Pancreas (tissue), 10 donors: ENCODE measurements at places on chromosomes 12 and 14. TPM values are rescaled to one million over a fixed set of nuclear protein-coding genes. Genes with fewer than 3 reads are reported as not detected.

Gene PLXNC1
- total RNA-seq = 0.92 TPM

GRCh38 chr14:55160989-55161388, 30.4 kb downstream of the DLGAP5 start:
- DNase-seq = no peak

Gene SERPINA9
- total RNA-seq = not detected

Gene LMNTD1
- total RNA-seq = not detected

Gene ERBB3
- 64.3 TPM for total RNA-seq

- DNase-seq = no peak
Measured at GRCh38 chr14:40347675-40348074, 915.4 kb upstream of the FBXO33 start.

DNA sequence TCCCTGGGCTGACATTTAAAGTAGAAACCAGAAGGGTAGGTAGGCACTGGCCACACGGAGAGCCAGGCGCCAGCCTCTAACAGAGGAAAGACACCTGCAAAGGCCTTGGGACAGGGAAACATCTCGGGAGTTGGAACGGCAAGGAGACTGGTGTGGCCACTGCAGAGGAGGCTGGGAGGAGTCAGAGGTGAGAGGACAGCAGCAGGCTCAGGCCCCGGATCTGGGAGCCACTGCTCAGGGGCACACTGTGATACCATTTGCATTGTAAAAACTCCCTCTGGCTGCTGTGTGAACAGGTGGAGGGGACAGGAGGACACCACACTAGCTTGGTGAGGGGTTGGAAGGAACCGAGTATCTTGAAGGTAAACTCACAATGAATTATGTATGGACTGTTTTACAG, 2.7 kb downstream of the ANHX start:
- DNase-seq = no peak

DNA sequence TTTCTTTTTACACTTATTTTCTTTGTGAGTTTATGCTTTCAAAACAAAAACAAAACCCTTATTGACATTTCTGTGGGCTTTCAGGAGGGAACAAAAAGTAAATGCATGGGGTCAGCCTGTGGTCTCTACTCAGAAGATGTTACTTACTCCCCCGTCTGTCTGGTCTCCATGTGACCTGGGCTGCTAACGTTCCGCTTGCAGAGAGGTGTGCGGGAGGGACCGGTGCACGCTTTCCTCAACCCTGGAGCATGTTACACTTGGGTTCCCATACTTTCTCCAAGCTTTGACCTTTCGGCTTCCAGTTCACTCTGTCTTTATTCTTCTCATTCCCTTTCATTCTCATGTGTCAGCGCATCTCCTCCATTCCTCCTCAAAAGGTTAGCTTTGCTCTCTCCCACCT, 36.5 kb downstream of the ZC3H14 start:
- no peak for DNase-seq

DNA sequence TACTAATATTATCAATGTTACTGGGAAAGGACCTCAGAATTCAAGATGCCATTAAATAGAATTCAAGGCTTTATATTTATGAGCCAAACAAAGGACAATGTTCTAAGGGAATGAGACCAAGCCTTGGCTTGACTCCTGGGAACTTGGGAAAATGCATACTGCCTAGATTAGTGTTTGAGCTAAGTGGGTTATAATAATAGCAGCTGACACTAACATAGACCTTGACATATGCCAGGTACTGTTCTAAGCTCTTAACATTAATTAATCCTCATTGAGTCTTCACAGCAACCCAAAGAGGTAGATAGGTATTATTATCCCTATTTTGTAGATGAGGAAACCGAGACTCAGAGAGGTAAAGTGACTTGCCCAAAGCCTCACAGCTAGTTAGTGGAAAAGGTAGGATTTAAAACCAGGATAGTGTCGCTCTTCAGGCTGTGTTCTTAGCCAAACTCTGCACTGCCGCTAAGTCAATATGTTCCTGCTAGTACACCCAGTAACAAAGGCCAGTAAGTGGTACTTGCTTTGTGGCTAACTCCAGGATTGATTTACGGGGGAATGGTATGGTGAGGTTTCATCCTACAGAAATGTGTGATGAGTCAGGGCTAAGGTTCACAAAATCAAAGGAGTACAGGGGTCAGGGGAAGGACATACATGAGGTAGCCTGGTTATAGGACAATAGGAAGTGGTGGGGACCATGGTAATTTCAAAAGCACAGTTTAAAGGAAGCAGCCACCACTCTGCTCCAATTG, 35.8 kb upstream of the PRKAB1 start:
- no peak for DNase-seq

Gene IKZF4
- total RNA-seq = 5.0 TPM

GRCh38 chr12:81597928-81598604, 161.1 kb downstream of the PPFIA2 start:
- no peak for DNase-seq

GRCh38 chr12:72207486-72208409, 64.4 kb upstream of the TRHDE start:
- DNase-seq = no peak

- no peak for DNase-seq
Measured at GRCh38 chr12:108831309-108831991, 25.9 kb downstream of the SSH1 start.

Gene KLRB1
- total RNA-seq = 0.26 TPM

- DNase-seq = no peak
Measured at GRCh38 chr12:105030820-105031807, 45.0 kb downstream of the NOPCHAP1 start.

DNA sequence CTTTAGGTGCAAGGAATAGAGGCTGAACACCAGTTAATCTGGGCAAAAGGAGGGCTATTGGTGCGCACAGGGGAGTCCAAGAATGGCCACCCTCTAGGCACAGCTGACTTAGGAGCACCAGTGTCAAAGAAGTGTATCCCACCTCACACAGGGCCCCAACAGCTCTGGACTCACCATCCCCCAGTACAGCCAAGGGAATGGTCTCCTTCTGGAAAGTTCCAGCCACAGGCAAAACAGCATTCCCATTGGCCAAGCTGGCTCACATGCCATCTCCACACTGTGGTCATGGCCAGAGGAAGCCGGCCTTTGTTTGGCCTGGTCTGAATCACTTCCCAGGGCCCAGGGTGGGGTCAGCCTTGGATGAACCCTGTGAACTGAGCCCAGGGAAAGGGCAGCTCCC, 120.1 kb downstream of the DICER1 start:
- no peak for DNase-seq

GRCh38 chr12:2083561-2083960, 30.8 kb downstream of the CACNA1C start:
- DNase-seq = no peak

DNA sequence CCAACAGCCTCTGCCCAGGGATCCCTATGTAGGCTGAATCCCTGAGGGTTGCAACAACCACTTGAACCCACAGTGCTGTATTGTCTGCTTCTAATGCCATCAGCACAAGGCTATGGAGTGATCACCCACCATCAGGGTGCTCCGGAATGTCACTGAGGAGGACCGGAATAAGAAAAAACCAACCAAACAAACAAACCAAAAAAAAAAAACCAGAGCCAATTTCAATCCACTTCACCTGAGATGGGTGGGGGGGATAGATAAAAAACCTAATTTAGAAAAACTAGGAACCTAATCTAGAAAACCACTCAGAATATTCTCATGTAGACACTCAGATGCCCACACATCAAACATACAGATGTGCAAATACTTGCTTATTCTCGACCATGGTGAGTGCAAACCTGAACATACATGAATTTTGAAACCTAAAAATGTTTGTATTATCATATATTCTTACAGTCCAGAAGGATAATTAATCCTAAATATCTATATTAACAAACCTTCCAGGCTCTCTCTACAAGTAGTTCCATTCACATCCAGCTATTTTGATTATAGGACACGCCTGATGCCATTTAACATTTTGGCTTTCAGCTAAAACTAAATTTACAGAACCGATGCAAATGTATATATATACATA, 3.7 kb downstream of the TBX5 start:
- DNase-seq = no peak

GRCh38 chr14:65169351-65169750, 67.0 kb upstream of the MAX start:
- no peak for DNase-seq

DNA sequence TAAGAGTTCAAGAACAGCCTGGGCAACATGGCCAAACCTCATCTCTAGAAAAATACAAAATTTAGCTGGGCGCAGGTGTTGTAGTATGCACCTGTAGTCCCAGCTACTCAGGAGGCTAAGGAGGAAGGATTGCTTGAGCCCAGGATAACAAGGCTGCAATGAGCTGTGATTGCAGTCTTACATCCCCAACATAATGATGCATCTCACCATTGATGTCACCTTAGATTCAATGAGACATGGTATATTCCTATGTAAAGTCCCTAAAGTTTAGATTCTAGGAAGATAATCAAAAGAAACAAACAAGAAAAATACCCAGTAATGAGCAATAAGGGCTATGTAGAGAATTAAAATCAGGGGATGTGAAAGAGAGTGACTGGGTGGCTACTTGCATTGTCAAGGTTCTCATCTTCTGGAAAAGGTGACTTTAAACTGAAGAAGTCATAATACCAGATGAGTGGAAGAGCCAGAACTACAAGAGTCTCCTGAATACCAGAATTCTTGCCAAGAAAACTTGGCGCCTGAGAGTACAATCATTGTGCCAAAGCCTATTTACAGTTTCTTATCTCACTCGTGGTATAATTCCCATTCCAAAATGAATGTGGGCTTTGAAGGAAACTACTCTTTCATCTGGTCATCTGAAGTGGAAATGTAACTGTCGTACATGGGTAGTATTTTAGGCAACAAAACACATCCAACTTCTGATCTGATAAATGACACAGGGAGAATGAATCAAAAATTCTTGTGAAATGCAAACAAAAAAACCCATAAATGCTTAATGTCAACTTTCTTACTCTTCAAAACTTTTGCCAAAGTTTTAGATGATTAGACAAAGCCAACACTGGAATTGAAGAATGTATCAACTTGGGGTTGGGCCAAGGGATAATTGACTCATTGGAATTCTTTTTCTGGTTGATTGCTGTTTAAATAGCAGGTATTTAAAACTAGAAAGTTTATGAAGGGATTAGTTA, 81.1 kb upstream of the ST8SIA1 start:
- no peak for DNase-seq

DNA sequence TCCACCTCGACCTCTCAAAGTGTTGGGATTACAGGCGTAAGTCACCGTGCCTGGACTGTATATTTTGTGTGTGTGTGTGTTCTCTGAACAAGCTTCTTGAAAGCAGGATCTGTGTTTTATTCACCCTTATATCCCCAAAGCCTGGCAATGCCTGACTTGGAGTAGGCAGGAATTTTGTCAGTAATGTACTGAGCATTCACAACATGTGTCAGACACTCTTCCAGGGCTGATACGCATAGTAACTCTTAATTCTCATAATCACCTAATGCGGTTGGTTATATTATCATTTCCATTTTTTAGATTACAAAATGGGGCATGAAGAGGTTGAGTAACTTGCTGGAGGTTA, 50.4 kb upstream of the PLEKHG3 start:
- DNase-seq = no peak

Gene MUCL1
- not detected for total RNA-seq

DNA sequence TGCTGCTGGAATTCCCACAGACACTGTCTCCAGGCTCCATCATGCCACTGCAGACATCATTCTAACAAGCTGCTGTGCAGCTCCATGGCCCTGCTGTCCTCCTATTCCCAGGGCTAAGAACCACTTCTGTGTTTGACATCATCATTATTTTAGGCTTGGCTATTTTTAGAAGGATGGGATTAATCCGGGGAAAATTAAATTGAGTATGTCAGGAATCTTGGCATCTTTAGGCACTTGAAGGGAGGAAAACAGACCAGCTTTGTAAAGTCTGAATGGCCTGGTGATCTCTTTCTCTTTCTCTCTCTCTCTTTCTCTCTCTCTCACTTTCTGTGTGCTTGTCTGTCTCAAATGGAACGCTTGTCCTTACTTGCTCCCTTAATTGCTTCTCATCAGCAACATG, 568.3 kb upstream of the FLRT2 start:
- no peak for DNase-seq

- peak; percentile 47 for DNase-seq
Measured at GRCh38 chr14:55599250-55599879, 19.4 kb downstream of the KTN1 start.

- DNase-seq = peak; percentile 39
Measured at GRCh38 chr12:92505254-92506231, 197.2 kb upstream of the PLEKHG7 start.

DNA sequence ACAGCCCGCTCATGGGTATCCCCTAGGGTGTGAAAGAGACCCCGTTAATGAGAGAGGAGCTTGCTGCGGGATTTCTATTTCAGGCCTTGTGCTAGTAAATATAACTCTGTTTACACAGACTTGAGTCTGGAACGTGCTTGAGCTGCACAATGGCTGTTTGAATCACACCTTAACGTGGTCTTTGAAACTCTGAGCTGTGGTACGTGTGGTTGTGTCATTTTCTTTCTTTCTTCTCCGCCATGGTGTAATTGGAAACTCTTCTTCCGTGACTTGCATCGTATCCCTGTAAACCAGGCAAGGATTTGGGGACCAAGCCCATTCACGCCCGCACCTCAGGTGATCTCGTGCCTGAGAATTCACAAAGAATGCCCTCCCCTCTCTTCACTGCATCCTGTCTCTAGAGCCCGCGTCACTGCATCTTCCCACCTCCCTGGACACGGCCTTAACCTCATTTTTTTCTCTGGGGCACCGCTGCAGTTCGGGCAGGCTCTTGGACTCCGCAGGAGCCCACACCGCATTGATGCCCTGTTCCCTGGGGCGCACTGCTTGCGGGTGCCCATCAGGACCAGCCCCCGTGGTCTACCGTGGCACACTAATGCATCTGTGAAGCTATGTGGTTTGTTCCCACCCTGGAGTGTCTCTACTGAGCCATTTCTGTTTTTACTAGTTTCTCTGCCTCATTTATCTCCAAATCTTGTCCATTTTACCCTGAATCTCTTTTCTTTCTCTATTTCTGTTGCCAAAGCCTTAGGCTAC, 78.4 kb upstream of the PARP11 start:
- DNase-seq = no peak

GRCh38 chr12:9700606-9700956, 31.1 kb downstream of the CLEC2D start:
- DNase-seq = no peak

DNA sequence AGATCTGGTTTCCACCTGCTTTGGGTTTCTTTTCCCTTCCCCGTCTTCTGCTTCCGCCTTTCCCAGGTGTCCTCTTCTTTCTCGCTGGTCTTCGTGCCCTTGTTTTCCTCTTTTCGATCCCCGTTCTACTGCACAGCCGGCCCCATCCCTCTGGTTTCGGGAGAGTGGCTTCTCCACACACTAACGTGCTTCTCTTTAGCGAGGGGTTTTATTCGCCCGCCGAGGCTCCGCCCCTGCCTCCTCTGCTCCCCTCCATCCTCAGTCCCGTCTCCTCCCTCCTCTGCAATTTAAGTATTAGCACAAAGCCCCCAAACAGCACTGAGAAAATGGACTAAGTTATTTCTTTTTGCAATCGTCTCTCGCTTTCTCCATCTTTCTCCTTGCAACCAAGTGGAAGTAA, at the start of gene SLC7A8:
Gene SLC7A8 (minus strand): TSS at position 182 of the 400 bp plus-strand sequence. CDS start 746 bp downstream, outside the sequence.
- DNase-seq = no peak
